ENCODE measurements at places on chromosomes 4 and X.

- DNase-seq: no peak
These were observed 3.8 kb downstream of the TIMM17B start for GRCh38 chrX:48893556-48894348.

DNA sequence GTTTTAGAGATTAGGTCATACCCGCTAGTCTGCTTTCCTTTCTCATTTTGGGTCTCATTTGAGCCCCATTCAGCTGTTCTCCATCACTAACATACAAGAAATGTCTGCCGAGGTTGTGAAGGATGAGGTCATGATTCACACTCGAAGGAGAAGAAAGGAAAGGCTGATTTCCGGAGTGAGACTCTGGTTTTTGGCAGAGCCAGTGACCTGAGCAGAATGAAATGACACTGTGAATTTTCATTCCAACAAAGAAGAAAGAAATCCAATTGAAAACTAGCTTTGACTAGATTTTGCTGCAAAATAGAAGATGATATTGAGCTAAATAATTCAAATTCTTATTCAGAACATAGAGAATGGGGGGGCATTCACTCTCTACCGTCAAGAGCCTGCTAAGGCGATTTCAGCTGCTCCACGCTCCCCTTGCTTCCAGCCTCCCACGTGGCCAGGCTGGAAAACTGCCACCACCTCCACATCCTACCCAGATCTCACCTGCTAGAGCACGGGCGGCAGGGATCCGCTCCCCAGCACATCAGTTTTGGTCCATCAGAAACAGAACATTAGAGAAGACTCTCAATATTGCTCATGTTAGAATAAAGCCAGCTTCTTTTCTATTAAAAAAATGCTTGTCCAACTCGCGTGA is 39.0 kb downstream of the F11 start:
- no peak for DNase-seq

DNA sequence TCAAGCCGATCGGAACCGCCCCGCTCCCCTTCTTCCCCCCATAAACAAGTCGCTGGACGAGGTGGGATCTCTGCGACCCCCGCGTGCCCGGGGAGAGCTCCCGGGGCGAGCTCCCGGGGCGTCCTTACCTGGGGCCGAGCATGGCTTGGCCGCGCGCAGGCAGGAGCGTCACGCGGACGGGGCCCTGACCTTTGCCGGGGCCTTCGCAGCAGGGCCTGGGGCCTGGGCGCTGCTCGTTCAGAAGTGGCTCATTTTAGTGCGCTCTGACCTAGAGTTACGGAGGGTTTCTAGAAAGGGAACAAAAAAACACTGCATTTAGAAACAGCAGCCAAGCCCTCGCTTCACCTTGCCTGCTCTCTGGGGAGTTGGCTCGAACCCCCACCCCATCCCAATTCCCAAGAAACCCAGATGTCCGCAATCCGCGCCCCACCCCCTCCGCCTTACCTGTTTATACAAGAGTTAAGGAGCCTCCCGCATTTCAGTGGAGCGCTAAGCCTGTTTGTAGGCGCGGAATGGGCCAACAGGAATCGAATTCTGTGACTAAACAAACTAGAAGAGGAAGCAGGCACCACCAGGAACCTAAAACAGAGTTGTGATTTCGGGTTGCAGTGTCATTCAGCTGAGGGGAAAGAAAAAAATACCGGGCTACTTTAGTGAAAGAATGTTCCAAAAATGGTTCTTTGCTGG is 814 bp upstream of the RBM47 start:
- DNase-seq: no peak

GRCh38 chr4:156686120-156686519 is 285.5 kb downstream of the PDGFC start:
- DNase-seq: no peak

DNA sequence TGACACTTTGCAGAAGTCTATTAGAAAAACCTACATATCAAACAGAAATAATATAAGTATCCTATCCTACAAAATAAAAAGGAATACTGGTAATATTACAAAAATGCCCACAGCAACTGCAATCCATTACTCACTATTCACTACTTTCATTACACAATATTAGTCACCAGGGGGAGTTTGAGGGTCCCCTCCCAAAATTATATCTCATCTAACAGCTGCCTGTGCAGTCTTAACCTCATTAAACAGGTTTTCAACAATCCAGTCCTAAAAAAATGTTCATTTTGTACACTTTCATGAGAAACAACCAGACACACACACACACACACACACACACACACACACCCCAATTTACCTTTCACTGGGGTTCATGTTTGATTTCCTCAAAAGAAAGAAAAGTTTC is 2.9 kb downstream of the CLOCK start:
- DNase-seq: no peak

GRCh38 chrX:21747558-21747957 is 10.4 kb downstream of the SMPX start:
- no peak for DNase-seq

DNA sequence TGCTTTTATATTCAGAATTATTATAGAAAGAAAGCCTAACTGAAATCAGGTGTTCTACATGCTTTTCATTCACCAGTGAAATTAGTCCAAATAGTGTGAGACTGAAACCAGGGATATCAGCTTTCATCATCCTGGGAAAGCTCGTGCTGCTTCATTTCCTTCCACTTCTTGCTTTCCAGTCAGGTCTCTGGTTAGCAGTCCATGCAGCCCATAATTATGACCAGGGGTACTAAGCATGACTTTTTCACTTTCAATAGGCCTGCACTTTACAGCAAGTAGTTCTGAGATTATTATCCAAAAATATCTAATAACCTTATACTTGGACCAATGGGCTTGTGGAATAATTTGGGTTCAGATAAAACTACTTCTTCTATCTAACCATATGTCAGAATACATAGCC is 673.2 kb upstream of the MAGEB2 start:
- no peak for DNase-seq

DNA sequence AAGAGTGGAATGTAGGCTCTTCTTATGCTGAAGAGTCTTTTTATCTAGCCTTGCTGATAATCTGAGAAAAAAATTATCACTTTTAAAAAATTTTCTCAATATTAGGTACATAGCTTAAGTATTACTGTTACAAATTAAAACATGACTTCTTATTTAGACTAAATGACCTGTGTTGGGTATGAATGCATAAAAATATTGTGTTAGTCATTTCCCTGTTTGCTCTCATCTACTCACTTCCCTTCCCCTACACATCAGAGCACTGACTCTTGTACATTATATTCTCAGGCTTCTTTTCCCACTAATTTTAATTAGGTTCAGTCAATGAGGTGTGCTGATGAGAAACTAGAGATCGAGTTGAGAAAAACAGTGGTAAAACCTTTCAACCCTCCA is 881.0 kb downstream of the PCDH18 start:
- DNase-seq: no peak

DNA sequence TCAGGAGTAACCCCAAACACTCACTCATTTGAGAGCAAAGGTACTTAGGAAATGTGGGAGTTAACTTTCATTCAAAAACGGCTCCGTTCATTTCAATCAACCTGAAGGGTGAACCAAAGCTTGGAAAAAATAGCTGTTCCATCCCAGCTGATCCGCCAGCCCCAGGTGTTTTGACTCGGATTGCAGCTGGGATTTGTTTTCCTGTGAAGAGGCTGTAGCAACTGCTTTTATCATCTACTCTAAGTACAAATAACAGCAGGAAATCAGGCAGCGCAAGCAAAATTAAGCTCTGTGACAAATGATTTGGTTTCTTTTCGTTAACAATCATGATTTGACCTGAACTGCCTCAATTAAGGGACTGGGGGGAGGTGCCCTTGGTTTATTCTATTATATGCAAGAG is 154.7 kb downstream of the BEND2 start:
- DNase-seq: no peak

DNA sequence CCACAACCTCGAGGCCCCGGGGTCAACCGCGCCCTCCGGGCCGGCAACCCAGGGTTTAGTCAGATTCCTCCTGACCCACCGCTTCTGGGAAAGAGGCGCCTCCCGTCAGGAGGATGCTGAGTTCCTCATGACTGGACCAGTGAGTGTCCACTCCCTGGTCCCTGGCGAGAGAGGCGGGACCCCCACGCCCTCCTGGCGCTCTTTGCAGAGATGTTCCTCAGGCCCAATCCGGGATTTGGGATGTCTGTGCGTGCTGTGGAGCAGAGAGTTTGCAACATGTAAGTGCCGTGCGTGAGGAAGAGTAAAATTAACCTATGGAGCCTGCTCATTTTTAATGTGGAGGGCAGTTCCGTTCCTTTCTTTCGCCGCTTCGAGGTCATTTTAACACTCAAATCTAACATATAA is 824 bp upstream of the UGDH start:
- no peak for DNase-seq
